ENCODE measurements at places on chromosomes 6 and 20.
A peak's percentile ranks its signal among the peaks of the same experiment; 100 is the strongest.

DNA sequence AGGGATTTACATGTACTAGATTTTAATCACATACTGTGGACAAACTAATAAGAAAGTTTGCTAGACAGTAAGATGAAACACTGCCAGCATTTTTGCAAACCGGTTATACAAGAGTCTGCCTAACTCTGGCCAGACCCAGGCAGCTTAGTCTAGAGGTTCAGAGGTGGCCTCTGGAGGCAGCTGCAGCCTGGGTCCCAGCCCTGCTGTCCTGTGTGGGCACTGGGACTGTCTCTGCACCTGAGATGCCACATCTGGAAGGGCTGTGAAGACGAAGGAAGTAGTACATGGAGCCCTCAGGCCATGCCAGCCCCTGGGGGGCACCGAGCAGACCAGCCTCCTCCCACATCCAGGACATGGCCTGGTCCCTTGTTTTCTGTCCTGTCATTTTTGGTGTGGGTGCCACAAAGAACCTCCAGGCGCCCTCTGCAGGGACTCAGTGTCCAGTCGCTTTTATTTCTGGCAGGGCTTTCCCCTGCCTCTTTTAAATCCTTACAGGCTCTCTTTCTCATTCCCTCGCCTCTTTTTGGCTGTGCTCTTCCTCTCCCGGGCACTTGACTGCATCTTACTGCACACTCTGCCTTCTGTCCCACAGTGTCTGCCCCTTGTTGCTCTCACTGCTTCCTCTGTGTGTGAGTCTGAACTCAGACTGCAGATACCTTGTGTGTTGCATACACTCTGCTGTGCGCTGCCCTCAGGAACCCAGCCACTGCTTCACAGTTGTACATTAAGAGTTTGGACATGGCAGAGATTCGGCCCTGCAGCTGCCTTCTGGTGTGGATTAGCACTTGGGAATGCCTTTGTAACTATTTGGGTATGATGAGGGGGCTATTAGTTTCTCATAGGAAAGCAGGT lies 216.7 kb downstream of the ZDHHC14 start:
- DNase-seq, result peak; percentile 82

DNA sequence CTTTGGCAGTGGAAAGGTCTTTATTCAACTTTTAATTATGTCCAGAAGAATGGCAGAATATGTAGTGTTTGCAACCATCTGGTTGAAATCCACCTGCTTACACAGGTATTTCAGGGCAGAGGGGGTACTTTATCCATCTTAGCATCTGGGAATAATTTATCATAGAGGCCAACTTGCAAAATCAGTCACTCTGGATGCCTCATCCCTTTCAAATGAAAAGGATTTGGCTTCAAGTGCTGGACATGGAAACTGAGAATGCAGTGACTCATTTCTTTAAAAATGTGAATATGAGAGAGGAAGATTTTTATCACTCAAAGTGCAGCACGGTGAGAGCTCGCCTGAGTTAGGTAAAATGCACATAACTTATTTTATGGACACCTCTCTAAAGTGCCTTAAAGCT lies 758.3 kb downstream of the KIF16B start:
- DNase-seq, result no peak

DNA sequence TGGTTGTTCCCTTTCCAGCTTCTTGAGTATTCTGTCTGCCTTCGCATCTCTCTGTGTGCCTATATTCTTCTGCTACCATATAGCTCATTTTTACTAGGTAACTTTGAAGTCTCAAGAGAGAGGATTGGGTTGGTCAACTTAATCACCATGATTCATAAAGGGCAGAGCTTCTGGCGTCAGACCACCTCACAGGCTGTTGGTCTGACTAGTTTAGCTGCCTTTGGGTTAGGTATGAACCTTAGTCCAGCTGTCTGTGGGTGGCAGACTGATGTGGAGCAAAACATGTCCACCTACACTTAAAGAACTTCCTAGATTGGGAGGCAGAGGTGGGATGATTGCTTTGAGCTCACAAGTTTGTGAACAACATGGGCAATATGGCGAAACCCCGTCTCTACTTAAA lies 192.2 kb upstream of the SGK1 start:
- DNase-seq, result no peak

- DNase-seq, result no peak
These were observed 5.7 kb downstream of the QKI start for GRCh38 chr6:163420289-163420614.

GRCh38 chr6:96301781-96302180 lies 219.8 kb upstream of the UFL1 start:
- no peak for DNase-seq

DNA sequence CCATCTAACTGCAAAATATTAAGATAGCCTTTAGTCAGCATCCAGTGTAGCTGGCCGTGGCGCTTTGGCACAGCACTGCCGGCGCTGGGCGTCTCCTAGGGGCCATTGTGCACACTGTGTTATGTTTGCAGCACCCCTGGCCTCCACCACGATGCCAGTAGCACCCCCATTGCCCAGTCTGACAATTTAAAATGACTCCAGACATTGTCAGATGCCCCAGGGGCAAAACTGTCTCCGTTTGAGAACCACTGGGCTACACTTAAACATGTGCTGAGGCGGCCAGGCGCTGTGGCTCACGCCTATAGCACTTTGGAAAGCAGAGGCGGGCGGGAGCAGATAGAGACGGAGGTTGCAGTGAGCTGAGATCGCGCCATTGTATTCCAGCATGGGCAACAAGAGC lies 6.0 kb upstream of the MTG2 start:
- DNase-seq, result no peak

DNA sequence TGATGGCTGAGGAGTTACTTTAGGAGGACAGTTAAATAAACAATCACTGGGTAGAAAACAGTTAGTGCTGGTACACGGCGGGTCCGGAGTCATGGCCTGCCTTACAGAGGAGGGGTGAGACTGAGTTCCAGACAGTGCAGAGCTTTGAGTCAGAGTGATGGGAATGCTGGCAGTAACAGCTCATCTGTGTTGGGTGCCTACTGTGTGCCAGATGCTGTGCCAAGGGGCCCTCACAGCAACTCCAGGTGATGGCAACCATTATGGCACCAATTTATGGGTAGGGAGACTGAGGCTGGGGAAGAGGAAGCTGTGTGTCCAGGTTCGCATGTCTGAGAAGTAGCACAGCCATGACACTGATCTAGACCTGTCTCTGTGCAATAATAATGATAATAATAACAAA lies 132.6 kb downstream of the CEBPB start:
- no peak for DNase-seq
